ENCODE measurements at places on chromosomes 2 and 18.

- no peaks in the 10 kb centered on the region for H3K27me3 ChIP-seq
- no peak for DNase-seq
- H3K27ac ChIP-seq, result no peak overlapping the region
- no peaks in the 10 kb centered on the region for H3K4me1 ChIP-seq
- H3K4me3 ChIP-seq, result no peak overlapping the region
- no peaks in the 10 kb centered on the region for H3K36me3 ChIP-seq
Measured at GRCh38 chr2:169275696-169276444, 86.5 kb downstream of the LRP2 start.

DNA sequence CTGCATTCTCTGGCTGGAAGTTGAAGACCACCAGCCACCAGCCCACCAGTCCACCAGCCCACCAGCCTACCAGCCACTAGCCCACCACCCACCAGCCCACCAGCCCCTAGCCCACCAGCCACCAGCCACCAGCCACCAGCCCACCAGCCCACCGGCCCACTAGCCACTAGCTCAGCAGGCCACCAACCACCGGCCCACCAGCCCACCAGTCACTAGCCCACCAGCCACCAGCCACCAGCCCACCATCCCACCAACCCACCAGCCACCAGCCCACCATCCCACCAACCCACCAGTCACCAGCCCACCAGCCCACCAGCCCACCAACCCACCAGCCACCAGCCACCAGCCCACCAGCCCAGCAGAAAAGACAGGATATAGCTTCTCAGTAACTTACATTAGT is 18.6 kb upstream of the TMEM131 start:
- no peak for DNase-seq
- H3K4me1 ChIP-seq, result no peaks in the 10 kb centered on the region
- no peak overlapping the region for H3K27ac ChIP-seq
- no peaks in the 10 kb centered on the region for H3K27me3 ChIP-seq

DNA sequence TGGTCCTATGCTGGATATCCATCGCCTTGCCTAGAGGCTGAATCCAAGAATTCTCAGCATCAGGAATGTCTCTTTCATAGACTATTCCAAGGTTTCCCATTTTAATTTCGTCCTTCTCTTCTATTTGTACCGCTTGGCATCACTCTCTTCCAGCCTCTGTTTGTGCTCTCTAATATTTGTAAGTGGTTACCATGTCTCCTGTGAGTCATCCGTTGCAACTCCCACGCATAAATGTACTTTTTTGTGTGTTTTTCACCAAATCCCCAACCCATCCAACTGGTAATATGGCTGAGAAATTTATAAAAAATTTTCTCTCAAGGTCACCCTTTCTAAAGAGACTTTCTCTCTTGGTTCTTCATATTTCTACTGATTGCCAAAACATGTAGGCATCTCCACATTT is 21.8 kb downstream of the COLEC12 start:
- no peak overlapping the region for H3K4me3 ChIP-seq

GRCh38 chr2:5453220-5454050 is 238.7 kb upstream of the SOX11 start:
- no peak overlapping the region for H3K27ac ChIP-seq
- no peak overlapping the region for H3K4me3 ChIP-seq
- H3K36me3 ChIP-seq, result no peaks in the 10 kb centered on the region
- H3K27me3 ChIP-seq, result no peaks in the 10 kb centered on the region
- DNase-seq, result no peak

GRCh38 chr2:238928520-238929241 is 80.8 kb downstream of the TWIST2 start:
- H3K36me3 ChIP-seq, result no peaks in the 10 kb centered on the region
- H3K27ac ChIP-seq, result peak overlapping the region; percentile 27
- H3K4me3 ChIP-seq, result no peak overlapping the region
- no peaks in the 10 kb centered on the region for H3K4me1 ChIP-seq

GRCh38 chr2:100197631-100198153 is 55.3 kb upstream of the AFF3 start:
- no peak overlapping the region for H3K4me3 ChIP-seq
- H3K36me3 ChIP-seq, result no peaks in the 10 kb centered on the region
- H3K27ac ChIP-seq, result peak overlapping the region; percentile 76
- peak; percentile 89 for DNase-seq
- H3K4me1 ChIP-seq, result peaks cover 62% of the 10 kb centered on the region
- H3K27me3 ChIP-seq, result no peaks in the 10 kb centered on the region

DNA sequence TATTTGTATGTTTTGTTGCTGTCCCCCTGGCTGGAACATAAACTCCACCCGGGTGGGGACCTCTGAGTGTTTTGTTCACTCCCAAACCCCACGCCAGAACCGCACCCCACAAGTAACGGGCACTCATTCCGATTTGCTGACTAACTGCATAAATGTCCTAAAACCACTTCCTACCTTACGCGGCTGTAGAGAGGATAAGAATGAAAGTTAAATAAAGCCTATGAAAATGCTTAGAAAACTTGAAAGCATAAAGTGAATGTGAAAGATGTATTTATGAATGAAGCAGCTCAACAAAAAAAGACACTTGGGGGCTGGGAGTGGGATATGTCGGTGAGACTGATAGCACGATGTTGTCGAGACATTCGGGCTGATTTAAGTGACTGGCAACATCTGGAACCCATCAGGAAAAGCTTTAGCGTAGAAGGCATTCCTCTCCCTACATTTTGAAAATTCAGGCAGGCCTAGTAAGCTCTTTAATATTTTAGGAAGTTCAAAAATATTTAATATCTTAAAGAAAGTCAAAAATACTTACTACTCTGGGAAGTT is 206.7 kb downstream of the SH3RF3 start:
- no peaks in the 10 kb centered on the region for H3K27me3 ChIP-seq
- no peak overlapping the region for H3K4me3 ChIP-seq
- no peaks in the 10 kb centered on the region for H3K36me3 ChIP-seq
- H3K4me1 ChIP-seq, result peaks cover 50% of the 10 kb centered on the region
- no peak for DNase-seq
